ENCODE measurements at places on chromosomes 4 and X.

GRCh38 chr4:185201977-185202962, 1.5 kb downstream of the CFAP97 start:
- DNase-seq, result peak; percentile 60

DNA sequence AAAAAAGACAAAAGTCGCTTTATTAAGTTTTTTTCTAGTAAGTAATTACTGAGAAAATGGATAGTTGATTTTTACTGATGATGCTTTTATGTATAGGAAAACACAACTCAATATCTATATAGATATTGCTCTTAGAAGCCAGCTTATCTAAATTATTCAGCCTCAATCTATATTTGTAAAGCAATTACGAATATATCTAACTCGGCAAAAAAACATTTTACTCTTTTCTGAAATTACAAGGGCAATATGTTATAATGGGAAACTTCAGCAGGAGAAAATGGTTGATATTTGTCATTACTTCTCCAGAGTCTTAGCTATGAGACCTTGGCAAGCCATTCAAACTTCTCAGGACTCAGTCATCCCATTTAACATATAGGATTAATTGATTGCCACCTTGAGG, 228.5 kb downstream of the SLC7A11 start:
- no peak for DNase-seq

DNA sequence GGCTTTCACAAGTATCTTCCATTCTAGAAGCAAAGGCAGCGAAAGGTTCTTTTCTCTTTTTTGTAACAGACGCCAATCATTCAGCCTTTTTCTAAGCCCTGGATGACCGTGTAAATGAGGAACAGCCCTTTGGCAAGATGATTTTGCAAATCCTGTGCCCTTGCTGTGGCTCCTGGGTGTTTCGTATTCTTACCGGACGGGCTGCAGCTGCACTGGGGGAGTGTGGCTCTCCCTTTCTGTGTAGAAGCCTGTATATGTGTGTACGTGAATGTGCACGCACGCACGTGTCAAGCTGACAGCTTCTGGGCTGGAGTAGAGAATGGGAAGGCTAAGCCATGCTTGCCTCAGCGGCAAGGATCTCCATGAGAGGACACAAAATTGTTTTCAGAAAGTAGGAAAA, 8.2 kb downstream of the GRPEL1 start:
- DNase-seq, result no peak

- DNase-seq, result no peak
Observed at GRCh38 chr4:84070289-84070688, 428.8 kb downstream of the NKX6-1 start.

DNA sequence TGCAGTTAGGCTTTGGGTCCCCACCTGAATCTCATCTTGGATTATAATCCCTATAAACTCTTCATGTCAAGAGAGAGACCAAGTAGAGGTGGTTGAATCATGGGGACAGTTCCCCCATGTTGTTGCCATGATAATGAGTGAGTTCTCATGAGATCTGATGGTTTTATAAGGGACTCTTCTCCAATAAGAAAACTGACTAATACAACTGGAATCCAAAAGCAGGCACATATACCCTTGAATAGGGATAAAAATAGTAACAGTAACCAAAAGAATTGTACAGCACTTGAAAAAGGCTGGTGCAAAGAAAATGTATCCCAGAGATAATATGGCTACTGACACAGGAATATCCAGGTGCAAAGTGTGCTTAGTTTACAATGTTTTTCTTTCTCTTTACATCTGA, 351.5 kb upstream of the MAD2L1 start:
- DNase-seq, result peak; percentile 7

DNA sequence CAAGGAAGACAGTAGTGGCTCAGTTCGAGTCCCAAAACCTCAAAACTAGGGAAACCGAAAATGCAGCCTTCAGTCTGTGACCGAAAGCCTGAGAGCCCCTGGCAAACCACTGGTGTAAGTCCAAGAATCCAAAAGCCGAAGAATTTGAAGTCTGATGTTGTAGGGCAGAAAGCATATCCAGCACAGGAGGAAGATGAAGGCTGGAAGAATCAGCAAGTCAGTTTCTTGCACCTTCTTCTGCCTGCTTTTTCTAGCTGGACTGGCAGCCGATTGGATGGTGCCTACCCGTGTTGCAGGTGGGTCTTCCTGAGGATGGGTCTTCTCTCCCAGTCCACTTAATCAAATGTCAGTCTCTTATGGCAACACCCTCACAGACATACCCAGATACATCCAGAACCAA, 95.0 kb downstream of the STK32B start:
- DNase-seq, result no peak

DNA sequence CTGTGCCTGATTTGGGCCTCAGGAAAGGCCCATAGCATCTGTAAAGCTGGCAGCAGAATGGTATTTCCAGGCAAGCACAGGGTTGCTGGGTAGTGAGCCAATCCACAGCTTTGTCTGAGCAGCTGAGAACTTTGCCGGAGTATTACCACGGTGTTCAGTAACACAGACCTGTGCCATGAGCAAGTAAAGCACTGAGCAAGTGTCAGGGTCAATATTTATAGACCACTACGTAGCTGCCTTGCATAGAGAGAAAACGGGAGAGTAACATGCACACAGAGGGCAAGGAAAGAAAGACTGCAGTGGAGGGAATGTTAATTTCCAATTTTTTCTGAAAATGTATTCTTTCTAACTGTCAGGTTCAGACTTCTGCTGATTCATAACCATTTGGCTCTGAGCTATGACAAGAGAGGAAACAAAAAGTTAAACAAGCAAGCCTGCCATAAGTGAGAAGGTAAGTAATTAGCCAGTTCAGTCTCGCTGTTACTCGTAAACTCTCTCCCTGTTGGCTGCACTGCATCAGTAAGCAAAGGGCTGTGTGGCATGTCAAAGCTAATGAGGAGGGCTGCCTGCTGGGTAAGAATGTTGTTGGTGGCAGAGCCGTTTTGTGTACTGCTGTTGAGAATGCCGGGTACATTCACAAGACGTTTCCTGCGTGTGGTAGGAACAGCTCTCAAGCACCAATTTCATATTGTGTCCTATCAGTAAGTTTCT, 238.1 kb downstream of the BMPR1B start:
- DNase-seq, result no peak

GRCh38 chrX:153371256-153371655, 29.9 kb downstream of the PNMA6E start:
- DNase-seq, result peak; percentile 12

- DNase-seq, result no peak
Observed at GRCh38 chr4:8910822-8911315, 39.2 kb upstream of the HMX1 start.
